ENCODE measurements at places on chromosomes 5 and 9.
A peak's percentile ranks its signal among the peaks of the same experiment; 100 is the strongest.

GRCh38 chr5:73419465-73420390 lies 28.8 kb downstream of the FOXD1 start:
- DNase-seq, result peak; percentile 65

DNA sequence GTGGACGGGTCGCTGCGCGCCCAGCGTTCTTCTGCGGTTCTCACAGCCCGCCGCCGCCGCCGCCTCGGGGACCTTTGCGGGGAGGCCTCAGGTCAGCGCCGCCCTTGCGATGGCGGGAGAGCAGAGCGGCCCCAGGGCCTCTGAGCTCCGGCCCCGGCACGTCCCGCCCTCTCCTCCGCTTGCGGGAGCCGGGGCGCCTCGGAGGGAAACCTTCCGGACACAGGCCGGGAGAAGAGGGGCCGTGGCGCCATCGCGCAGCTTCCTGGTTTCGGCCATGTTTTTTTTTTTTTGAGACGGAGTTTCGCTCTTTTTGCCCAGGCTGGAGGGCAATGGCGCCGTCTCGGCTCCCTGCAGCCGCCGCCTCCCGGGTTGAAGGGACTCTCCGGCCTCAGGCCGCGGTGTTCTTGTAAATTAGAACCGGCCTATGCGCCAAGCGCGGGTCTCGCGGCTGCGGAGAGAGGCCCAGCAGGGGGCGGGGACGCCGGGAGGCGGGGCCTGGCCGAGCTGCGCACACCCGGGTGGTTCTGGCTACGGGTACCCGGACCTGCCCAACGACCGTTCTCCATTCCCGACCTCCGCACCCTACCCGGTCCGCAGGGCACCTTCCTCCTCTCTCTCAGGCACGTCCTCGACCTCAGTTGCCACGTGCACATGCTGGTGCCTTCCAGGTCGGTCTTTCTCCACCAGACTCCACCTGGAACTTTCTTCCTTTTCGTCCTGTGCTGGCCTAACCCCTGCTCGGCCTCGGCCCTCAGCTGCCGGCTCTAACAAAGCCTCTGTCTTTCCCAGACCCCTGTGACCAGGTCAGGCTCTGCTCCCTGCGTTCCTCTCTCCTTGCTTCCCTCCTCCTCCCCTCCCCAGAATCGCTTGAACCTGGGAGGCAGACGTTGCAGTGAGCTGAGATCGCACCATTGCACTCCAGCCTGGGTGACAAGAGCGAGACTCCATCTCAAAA lies 28.8 kb upstream of the MGAT1 start:
- peak; percentile 36 for DNase-seq

- no peak for DNase-seq
These were observed 2.9 kb downstream of the ATPSCKMT start for GRCh38 chr5:10246761-10247160.

- no peak for DNase-seq
These were observed 60.5 kb downstream of the ANKH start for GRCh38 chr5:14810928-14811572.

DNA sequence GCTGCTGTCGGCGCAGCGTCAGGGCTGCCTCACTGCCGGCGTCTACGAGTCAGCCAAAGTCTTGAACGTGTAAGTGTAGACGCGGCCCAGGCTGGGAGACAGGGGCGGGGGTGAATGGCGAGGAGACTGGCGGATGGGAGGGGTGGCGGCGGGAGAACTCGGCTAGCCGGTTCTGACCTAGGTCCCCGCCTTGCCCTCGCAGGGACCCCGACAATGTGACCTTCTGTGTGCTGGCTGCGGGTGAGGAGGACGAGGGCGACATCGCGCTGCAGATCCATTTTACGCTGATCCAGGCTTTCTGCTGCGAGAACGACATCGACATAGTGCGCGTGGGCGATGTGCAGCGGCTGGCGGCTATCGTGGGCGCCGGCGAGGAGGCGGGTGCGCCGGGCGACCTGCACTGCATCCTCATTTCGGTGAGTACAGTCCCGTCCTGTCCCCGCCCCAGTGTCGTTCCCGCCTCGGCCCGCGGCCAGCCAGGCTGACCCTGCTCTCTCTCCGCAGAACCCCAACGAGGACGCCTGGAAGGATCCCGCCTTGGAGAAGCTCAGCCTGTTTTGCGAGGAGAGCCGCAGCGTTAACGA lies 745 bp downstream of the GADD45G start:
- DNase-seq, result no peak

DNA sequence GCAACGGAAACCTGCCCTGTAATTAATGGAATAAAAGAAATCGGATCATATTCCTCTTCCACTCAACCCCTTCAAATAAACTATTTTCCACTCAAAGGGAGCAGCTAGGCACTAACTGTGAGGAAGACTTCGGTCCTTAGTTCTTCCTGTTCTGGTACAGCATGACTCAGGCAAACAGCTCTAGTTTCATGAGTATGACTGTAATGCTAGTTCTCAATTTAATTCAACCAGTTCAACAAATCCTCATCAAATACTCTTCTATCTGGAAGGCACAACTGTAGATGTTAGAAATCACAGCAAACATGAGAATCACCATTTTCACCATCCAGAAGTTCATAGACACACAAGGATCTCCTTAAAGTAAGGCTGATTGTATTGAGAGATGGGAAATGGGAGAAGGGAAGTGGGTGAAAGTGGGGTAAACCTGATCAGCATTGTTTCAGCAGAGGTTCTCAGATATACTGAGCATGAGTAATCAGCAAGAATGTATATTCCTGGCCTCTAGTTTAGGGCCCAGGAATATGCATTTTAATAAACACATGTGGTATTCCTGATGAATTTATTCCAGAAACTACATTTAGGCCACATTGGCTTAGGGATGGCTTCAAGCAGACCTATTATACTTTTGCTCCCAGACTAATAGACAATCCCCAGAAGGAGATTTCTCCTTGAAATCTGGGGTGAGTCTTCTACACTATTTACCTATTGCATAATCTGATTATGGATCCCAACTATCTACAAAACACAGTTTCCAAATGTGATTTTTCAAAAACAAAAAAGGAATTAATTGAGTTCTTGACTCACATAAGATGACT lies 141.1 kb upstream of the SLC12A2 start:
- DNase-seq, result no peak

GRCh38 chr9:3887221-3887653 lies 361.4 kb upstream of the RFX3 start:
- DNase-seq, result no peak

DNA sequence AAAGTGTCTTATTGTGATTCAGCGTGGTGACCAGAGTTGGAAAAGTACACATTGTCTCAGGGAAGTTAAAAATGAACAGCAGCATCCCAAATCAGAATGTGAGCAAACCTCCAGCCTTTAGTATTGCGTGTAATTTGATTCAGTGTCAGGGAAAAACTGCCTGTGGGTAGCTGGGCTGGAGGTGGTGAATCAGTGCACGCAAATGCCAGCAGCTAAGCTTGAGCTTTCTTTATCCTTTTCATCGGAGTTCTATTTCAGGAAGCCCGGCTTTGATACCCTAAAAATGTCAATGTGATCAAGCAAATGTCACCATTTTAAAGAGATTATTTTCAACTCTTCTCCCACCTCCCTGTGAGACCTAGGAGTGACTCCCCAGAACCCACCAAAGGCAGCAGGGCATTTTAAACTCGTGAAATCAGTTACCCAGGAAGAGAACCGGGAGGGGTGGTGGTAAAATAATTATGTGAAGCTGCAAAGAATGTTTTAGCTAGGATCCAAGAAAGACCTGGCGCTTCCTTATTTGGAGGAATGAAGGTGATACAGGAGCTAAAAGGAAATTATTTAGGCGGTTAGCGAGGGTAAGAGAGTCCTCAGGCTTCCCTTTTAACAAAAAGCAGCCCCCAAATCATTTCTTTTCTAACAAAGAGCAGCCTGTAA lies 25.7 kb upstream of the C5orf47 start:
- DNase-seq, result peak; percentile 37

- no peak for DNase-seq
These were observed 50.6 kb downstream of the KCNT1 start for GRCh38 chr9:135752281-135753204.

GRCh38 chr9:96009690-96010472 lies 134.4 kb downstream of the ERCC6L2 start:
- DNase-seq, result no peak

DNA sequence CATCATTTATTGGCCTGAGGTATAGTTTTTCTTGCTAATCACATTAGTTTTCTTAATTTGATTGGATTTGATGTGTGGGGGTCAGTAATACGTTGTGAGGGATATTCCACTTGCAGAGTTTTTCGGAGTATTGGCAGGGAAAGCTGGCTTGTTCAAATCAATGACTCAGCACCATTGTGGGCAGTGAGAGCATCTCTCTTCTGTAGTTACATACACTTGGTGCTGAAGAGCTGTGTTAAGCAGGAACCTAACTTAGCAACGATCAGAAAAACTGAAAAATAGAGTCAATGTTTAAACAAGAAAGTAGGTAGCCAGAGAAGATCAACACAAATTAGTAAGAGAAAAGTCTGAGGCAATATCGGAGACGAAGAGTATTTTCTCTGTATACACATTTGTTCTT lies 344.6 kb upstream of the EDIL3 start:
- no peak for DNase-seq

GRCh38 chr5:73442231-73442811 lies 6.3 kb downstream of the FOXD1 start:
- no peak for DNase-seq

GRCh38 chr5:5755888-5756287 lies 333.4 kb downstream of the ICE1 start:
- no peak for DNase-seq

Measured in skeletal muscle cell (primary cell).